ENCODE measurements at places on chromosomes 3 and 15. TPM values are rescaled to one million over a fixed set of nuclear protein-coding genes. Genes with fewer than 3 reads are reported as not detected.

SPSB4 gene
- 0.05 TPM for total RNA-seq

GABRB3 gene
- total RNA-seq = 0.13 TPM

C3orf49 gene
- total RNA-seq = not detected

GRCh38 chr3:143991713-143992112 lies 20.1 kb downstream of the DIPK2A start:
- H3K4me3 ChIP-seq = no peak overlapping the region
- no peaks in the 10 kb centered on the region for H3K27me3 ChIP-seq
- no peak for DNase-seq
- H3K36me3 ChIP-seq = no peaks in the 10 kb centered on the region

DNA sequence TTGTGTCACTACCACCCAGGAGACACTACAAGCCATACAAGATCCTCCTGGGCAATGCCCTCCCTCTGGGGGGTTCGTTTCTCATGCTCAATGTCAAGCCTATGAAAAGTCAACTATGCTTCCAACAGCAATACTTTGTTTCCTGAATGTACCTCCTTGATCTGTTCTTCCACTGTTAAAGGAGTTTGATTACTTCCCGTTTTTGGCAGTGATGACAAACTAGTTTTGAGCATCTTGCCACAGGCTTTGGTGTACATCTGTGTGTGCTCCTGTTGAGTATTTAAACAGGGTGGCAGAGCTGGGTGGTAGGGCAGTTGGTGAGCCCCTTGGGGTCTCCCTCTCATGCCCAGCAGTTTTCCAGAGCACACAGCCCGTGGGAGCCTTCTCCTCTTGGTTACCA lies 81.4 kb downstream of the IL12A start:
- H3K27me3 ChIP-seq = peaks cover 2% of the 10 kb centered on the region
- DNase-seq = no peak
- H3K4me1 ChIP-seq = no peaks in the 10 kb centered on the region
- H3K36me3 ChIP-seq = no peaks in the 10 kb centered on the region
- no peak overlapping the region for H3K27ac ChIP-seq
- H3K4me3 ChIP-seq = no peak overlapping the region

- DNase-seq = no peak
- no peaks in the 10 kb centered on the region for H3K36me3 ChIP-seq
- H3K4me3 ChIP-seq = no peak overlapping the region
- no peaks in the 10 kb centered on the region for H3K4me1 ChIP-seq
- H3K27ac ChIP-seq = no peak overlapping the region
Measured at GRCh38 chr15:69039516-69040225, 25.2 kb downstream of the NOX5 start.

DNA sequence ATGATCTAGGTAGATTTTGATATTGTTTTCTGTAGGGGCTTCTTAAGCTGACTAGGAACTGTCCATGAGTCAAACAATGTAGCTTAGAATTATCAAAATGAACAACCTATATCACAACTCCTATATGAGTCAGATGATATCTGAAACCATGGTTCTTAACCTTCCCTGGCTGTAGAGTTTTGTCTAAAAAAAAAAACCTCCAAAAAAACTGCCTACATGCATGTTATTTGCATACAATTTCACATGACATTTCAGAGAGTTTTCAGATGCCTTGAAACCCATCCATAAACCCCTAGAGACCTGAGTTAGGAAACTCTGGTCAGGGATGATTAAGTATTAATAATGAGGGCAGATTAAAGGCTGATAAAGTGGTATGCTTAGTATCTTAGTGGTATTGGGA lies 157.0 kb downstream of the CHST2 start:
- no peaks in the 10 kb centered on the region for H3K4me1 ChIP-seq
- no peaks in the 10 kb centered on the region for H3K36me3 ChIP-seq
- H3K4me3 ChIP-seq = no peak overlapping the region
- DNase-seq = no peak

GRCh38 chr3:27607370-27607769 lies 114.8 kb downstream of the EOMES start:
- no peak for DNase-seq
- no peaks in the 10 kb centered on the region for H3K27me3 ChIP-seq
- H3K36me3 ChIP-seq = no peaks in the 10 kb centered on the region
- no peaks in the 10 kb centered on the region for H3K4me1 ChIP-seq

All from Panc1 (cell line).